ENCODE measurements at places on chromosomes 3 and 15.

DNA sequence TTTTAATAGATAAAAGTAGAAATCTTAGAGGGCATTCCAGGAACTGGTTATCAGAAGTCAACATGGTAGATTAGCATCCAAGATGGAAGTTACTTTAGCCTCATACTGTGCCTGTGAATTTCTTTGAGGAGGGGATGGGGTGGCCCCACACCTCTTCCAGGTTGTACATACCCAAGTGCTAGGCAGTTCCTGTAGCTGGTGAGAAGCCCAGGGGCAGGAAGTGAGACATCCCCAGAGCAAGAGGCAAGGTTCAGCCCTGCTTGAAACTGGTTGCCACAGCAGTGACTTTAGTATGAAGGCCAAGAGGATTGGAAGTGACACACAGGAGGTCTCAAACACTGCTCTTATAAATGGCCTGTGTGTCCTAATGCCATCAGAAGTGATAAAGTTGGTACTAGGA is 11.9 kb downstream of the GTPBP8 start:
- no peak for DNase-seq

- no peak for DNase-seq
Measured at GRCh38 chr3:16103472-16103871, 71.0 kb upstream of the GALNT15 start.

DNA sequence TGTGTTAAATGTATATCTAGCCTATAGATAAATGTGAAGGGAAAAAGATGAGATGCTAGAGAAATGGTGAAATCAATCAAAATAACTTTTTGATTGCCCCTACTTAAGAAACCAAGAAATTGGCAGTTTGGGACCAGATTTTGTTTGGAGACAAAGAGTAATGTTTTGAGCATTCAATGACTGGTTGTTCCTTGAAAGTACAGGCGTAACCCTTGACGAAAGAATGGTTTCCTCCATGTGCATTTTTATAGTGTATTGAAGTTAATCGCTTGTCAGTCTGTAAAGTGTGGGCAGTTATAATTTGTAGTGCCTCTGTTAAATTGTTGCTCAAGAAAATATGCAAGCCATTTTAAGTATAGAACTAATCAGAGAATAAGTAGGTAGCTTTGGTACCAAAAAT is 1.2 kb downstream of the KIF23 start:
- no peak for DNase-seq

- DNase-seq: no peak
Measured at GRCh38 chr3:105730801-105731354, 137.9 kb downstream of the CBLB start.

- no peak for DNase-seq
Measured at GRCh38 chr3:117168896-117169295, 459.3 kb downstream of the TUSC7 start.

DNA sequence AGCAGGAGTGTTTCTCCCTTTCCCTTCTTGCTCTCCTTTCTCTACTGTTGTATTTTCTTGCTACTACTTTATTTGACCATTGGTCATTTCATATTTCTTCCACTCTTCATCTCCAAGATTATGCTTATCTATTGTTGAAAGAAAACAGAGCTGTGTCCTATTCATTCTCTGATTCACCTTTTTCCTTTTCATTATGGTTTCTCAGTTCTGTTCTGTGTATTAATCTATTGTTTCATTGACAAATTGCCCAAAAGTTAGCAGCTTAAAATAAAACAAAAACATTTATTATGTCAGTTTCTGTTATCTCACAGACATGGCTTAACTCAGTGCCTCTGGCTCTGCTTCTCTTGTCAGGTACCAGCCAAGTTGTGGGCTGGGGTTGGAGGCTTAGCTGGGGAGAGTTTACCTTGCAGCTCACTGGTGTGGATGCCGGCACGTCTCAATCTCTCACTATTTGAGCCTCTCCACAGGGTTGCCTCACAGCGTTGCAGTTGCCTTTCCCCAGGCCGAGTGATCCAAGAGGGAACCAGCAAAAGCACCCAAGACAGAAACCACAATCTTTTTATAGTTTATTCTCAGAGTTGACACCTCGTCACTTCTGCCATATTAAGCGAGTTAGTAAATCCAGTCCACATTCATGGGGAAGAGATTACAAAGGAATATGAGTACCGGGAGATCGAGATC is 36.9 kb upstream of the FILIP1L start:
- no peak for DNase-seq

DNA sequence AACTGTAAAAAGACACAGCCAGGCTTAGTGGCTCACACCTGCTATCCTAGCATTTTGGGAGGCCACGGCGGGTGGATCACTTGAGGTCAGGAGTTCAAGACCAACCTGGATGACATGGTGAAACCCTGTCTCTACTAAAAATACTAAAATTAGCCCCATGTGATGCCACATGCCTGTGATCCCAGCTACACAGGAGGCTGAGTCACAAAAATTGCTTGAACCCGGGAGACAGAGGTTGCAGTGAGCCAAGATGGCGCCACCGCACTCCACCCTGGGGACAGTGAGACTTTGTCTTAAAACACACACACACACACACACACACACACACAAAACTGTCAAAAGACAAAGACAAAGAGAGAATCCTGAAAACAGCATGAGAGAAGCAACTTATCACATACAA is 18.0 kb downstream of the SPCS1 start:
- DNase-seq: no peak

- no peak for DNase-seq
Measured at GRCh38 chr15:41961595-41962202, 10.7 kb downstream of the EHD4 start.

Data from LoVo (cell line).